Left hindlimb (tissue), 1 donor: ENCODE measurements at places on chromosomes 11 and 22.

- DNase-seq: no peak
Measured at GRCh38 chr11:120834686-120835210, 189.2 kb upstream of the TBCEL start.

DNA sequence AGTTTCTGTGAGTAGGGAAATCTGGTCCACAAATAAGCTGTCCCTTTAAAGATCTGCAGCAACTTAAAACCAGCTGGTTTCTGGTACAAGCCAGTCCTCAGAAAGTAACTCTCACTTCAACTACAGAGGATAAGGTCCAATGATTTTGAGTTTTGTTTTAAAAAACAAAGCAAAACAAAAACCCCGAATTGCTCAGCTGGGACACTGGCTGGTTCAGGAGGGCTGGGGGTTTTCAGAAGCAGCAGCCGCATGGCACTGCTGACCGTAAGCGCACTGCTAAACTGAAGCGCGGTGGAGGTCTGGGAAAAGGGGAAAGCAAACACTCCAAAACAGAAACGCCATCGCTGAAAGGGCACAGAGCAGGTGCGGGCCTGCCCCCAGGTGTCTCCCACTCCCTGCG, 59.7 kb downstream of the MICAL3 start:
- DNase-seq: no peak

GRCh38 chr11:19895776-19896175, 183.1 kb downstream of the NAV2 start:
- no peak for DNase-seq

DNA sequence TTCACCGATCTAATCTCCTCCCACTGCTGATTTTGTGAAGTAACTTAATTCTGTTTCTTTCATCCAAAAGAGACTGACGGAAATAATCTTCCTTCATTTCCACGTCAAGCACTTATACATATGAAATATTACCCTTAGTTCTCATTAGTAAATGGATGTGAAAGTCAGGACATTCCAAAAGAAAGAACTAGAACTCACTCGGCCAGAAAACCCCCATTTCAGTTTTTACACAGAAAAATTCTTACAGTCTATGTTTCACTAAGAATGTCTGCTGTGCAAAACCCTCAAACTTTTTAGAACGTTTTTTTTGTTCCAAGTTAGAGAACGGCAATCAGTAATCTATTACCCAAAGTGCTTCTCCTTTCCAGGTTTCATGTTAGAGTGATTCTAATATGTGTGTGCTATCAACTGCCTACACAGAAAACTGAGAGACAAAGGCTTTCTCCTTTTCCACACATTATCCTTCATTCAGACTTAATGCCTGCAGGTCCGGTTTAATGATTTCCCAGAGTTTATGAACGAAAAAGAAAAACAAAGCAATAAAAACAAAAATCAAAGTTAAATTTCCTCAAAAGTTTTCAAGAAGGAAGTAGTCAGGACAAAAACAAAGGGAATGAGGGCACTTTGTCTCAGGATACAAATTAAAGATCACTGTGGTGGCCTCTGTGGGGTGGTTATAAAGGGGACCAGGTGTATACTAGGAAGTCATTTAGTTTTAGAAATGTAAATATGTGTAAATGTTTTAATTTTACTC, 11.3 kb upstream of the SESN3 start:
- DNase-seq: no peak

- no peak for DNase-seq
Measured at GRCh38 chr11:105447936-105448702, 161.8 kb upstream of the GRIA4 start.

DNA sequence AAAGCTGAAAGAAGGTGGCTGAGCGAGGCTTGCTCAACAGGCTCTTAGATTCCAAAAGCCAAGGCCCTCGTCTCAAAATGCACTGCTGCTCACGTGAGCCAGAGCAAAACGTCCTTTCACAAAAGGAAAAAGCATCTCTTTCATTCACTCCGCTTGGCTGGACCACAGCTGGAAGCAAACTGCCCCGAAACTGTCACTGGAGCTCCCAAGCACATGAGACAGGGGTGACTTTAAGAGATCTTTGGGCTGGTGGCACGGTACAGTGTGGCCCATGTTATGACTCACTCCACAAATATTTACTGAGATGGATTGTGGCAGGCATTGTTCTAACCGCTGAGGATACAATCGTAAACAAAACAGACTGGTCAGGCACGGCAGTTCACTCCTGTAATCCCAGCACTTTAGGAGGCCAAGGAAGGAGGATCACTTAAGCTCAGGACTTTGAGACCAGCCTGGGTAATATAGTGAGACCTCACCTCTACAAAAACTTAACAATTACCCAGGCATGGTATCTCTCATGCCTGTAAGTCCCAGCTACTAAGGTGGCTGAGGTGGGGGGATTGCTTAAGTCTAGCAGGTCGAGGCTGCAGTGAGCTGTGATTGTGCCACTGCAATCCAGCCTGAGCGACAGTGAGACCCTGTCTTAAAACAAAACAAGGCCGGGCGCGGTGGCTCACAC, 3.6 kb downstream of the PLA2G6 start:
- no peak for DNase-seq

DNA sequence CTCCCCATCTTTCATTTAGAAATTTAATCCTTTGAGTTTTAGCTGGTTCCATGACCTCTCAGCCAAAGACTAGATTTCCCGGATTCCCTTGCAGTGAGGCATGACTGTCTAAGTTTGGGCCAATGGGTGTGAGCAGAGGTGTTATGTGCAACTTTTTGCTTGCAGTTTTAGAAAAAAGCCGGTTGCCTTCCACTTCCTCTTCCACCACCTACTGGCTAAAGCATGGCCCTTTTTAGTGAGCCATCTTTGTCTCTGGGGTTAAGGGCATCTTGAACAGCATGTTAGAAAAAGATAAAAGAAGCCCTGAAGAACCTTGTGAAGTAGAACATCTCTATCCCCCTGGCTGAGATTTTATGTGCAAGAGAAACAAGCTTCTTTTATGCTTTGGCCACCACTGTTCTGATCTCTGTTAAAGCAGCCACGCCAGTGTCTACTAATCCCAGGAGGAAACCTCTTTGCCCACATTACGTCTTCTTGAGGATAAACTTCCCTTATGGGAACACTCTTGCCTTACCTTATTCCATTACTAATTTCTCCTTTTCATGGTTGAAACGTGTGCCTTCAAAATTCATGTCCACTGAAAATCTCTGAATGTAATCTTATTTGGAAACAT, 279.9 kb downstream of the TENM4 start:
- no peak for DNase-seq

DNA sequence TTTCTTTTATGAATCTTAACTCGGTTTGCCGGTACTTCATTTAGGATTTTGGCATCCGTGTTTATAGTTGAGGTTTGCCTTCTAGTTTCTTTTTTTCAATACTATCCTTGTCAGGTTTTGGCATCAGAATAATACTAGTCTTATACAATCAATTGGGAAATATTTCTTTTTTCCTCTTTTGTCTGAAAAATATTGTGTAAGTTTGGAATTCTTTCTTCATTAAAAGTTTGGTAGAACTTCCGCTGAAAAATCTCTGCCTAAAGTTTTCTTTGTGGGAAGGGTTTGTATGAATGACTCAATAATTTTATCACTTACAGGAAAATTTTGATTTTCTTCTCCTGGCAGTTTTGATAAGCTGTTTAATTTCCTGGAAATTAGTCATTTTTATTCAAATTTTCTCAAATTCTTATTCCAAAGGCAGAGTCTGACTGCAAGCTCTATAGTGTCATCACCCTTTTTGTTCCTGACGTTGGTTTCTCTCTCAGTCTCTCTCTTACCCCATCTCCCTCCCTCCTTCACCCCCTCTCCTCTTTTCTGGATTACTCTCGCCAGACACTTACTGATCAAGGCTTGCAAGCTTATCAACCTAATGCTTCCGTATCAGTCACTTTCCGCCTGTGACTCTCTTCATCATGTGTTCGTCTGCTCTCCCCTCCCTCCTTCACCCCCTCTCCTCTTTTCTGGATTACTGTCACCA, 555.7 kb downstream of the TBC1D22A start:
- no peak for DNase-seq

DNA sequence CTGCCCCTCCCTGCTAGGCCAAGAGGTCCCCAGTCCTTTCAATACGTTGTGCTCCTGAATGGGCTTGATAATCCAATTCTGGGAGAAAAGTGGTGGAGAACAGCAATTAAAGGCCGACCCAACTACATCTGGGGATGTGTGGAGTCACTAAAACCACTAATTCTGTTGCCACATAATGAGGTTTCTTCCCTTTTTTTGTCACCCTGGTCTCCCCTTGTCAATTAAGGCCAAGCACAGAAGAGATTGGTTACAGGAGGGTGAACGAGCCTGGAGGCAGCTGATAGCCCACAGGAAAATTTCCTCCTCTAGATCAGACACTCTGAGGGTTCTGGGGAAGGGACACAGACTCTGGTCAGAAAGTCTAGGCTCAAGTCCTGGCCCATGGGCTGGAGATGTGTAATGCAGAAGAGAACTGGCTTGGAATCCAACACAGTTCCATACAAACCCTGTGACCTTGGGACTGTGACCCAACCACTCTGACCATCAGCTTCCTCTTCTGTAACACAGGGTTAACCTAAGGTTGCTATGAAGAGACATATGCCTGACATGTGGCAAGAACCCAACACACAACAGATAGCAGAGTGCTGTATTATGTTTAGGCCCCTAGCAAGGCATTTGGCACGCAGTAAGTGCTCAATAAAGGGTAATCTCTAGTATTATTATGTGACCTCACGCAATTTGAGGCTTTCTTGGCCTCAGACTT, 146.4 kb downstream of the CHST1 start:
- no peak for DNase-seq

DNA sequence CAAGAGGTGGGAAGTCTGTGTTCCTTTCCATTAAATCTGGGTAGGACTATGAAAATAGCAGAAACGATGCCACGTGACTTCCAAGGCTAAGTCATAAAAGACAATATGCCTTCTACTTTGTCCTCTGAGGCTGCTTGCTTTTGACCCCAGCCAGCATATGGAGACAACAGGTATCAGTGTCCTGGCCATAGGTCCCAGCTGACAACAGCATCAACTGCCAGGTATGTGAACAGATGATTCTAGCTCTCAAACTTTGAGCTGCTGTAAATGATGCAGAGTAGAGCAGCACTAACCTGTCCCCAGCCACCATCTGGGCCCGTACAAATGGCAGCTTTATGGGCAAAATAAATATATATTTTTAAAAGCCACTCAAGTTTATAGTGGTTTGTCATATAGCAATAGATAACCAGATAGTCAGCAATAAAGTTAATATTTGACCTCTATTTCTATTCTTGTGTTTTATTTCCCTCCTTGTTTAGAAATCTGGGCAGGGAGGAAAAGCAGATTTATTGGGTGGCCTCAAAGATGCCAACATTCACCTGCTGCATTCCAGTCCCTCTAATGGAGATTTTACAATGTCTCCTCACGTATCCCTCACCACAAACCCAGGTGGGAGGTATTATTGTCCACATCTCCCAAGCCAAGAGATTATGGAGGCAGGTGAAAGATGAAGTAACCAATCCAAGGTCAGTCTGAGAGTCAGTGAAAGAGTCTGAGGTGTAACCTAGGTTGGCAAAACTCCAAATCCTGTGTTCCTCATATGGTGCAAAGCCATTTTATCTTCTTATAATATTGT, 209.6 kb upstream of the LARGE1 start:
- no peak for DNase-seq

DNA sequence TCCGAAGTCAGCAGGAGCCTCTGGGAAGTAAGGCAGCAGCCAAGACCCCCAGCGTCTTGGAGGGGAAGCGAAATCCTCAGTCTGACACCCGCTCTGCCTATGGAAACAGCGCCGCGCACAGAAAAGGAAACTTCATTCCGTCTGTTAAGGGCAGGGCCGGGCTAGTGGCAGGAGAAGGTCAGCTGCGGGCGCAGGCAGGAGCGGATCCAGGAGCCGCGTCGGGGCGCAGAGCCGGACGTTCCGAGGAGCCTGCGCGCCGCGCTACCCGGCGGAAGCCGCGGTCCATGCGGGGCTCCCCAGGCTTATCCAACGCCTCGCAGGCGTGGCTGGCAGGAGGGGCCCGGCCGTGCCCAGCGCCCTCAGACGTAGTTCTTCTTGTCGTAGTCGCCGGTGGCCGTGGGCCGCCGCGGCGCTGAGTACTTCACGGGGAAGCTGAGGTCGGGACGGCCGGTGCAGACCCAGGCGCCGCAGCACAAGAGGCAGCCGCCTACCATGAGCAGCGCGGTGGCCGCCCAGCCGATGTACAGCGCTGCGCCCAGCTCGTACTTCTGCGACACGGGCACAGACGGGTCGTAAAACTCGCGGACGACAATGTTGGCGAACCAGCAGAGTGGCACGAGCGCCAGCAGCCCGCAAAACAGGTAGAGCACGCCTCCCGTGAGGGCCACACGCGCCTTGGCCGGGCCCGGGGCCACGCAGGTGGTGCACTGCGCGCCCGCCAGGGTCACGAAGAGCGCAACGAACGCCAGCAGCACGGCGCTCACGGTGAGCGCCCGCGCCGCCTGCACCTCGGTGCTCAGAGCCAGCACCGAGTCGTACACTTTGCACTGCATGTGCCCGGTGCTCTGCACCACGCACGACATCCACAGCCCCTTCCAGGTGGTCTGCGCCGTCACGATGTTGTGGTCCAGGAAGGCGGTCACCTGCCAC, 705 bp downstream of the CLDN5 start:
- DNase-seq: no peak

- no peak for DNase-seq
Measured at GRCh38 chr11:47399860-47400767, 8.3 kb upstream of the SLC39A13 start.

DNA sequence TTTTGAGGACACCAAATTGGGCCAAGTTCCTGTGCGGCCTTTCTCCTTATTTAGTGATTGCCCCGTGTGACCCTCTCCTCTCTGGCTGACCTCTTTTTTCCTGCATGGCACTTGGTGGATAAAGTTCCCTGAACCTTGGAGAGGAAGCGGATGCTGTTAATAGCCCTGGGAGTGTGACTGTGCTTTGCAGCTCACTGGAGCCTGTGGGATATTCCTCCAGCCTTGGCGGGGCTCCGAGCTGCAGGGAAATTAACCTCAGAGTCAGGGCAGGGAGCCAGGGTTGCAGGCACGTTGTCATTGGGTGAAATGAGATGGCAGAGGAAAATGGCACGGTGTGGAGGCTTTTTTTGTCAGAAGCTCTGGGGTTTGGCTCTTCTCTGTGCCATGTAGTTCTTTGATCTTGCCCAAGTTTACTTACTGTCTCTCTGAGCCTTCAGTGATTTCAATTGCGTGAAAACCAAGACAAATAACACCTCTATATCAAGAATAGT, 965 bp downstream of the OR9Q1 start:
- DNase-seq: peak; percentile 58

- DNase-seq: no peak
Measured at GRCh38 chr22:34975721-34976120, 90.2 kb upstream of the ISX start.

GRCh38 chr11:131253142-131253655, 117.2 kb upstream of the NTM start:
- DNase-seq: no peak

DNA sequence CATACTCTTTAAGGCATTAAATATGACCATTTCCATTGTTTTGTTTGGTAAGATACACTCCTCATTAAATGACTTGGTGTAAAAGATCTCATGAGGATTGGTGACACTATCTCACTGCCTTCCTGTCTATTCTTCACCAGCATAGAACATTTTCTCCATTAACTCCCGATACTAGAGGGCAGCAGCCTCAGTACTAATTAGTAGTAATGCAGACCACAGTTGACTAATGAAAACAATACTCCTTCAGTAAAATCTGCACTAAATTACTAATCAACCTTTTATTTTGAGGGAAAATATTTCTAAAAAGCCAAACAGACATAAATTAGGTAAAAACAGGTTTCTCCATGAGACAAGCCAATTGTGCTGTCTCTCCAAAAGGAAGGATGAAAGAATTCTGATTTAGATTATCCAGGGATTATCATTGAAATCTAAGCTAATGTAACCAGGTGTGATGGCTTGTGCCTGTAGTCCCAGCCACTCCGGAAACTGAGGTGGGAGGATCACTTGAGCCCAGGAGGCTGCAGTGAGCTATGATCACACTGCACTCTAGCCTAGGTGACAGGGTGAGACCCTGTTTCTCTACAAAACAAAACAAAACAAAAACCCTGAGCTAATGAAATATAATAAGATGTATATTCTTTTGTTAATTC, 9.4 kb downstream of the PGM2L1 start:
- DNase-seq: no peak
